ENCODE measurements at places on chromosomes 1 and 21.

GRCh38 chr1:82161700-82162141, 361.0 kb downstream of the ADGRL2 start:
- DNase-seq = no peak

- DNase-seq = no peak
Measured at GRCh38 chr1:204697893-204698292, 12.4 kb upstream of the LRRN2 start.

GRCh38 chr1:24341260-24341659, 22.1 kb downstream of the GRHL3 start:
- no peak for DNase-seq

DNA sequence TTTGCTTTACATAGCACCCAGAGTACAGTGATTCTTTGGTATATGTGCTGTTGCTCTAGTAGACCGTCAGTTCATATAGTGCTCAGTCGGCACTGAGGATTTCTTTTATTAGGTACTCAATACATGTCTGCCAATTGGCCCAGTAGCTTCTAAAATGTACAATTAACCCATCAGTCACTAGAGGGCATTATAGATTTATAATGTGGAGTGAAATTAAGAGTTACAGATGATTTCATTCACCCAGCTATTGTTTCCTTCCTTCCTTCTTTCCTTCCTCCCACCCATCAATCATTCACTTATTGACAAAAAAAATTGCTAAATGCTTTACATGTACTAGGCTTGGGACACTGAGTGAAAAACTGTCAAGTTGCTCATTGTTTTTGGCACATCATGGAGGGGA, 263.6 kb upstream of the USP24 start:
- DNase-seq = no peak

DNA sequence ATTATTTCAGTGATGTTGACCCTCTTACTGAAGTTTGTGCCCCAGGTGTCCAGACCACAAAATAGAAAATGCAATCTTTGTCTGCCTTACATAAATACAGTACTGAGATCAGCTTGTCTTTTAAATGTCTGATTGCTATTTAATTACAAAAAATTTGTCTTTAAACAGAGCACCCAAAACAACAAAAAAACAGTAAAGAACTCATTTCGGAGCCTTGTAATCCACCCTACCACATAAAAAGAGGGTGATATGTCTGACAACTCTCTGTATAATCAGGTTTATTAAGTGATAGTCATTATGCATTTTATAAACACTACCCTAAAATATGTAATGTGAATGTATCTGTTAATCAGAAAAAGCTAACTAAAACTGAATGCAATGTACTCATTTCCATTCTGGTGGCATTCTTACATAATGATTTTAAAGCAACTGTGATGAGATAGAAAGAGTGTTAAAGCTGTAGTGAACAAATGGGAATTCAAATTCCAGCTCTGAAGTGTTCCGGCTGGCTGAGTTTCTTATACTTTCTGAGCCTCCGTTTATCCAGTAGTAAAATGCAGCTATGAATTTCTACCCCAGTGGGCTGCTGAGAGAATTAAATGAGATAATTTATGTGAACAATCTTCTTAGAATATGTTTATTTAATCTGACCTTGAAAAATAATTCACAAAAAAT, 486.6 kb downstream of the USP25 start:
- no peak for DNase-seq

DNA sequence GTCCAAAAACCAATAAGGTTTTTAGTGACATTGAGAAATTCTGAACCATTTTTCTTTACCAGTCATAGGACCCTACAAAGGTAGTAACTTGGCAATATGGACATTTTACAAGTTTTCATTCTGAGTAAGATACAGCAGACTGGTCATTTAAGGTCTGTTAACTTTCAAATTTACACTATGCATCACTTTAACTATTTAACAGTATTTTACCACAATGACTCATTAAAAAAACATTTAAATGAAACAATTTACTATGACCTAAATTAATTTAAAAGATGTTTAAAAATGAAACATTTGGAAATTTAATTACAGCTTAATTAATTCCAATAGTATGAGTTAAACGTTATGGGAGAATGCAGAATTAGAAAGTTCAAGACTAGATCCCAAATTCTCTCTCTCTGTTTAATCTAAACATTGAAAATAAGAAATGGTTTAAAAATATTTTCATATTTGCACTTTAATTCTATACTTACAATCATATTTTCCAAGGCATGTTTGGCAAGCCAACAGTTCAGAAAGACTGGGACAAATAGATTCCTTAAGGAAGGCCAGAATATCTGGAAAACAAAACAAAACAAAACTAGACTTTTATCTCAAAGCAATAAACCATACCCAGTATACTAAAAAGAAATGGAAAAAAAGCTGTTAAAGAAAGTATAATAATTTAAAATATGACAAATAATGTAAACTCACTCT, 140.9 kb downstream of the KCNT2 start:
- no peak for DNase-seq

- DNase-seq = no peak
Measured at GRCh38 chr1:109167001-109167506, 46.7 kb upstream of the SARS1 start.

DNA sequence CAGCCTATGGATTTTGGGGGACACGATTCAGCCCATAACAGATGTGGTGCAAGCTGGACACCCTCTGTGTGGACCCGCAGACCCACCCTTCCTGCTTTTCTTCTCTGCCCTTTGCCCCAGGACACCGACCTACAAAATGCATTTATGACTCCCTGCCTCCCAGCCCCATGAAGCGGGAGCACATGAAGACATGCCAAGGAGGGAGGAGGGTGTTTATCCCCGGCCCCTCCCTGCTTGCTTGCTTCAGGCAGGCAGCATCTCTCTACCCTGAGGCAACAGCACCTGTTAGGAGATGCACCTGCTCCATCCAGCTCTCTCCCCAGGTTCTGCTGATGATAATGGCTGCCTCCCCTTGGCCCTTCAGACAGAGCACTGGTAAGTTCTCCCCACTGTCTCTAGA, 187.5 kb downstream of the PSMG1 start:
- DNase-seq = no peak

- no peak for DNase-seq
Measured at GRCh38 chr1:24191860-24192259, 4.8 kb upstream of the IFNLR1 start.

GRCh38 chr1:10438677-10439163, 8.5 kb downstream of the CENPS start:
- no peak for DNase-seq

DNA sequence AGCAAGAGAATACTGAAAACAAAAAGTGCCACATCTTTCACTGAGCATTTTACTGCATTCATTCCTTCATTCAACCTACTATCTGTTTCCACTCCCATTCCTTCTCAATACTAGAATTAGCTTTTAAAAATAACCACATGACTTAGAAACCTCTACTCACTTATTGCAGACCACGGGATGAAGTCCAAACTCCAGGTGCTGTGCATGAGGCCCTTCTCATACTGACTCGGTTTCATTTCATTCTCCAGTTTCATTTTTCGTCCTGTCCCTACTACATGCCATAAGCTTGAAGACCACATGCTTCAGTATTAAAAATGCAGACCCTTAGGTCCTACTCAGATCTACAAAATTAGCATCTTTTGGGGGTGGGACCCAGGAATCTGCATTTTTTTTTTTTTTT, 2.3 kb upstream of the BACH1 start:
- DNase-seq = no peak

GRCh38 chr21:42757826-42758655, 104.6 kb downstream of the PDE9A start:
- DNase-seq = no peak

- no peak for DNase-seq
Measured at GRCh38 chr1:115807723-115808122, 33.2 kb downstream of the NHLH2 start.

DNA sequence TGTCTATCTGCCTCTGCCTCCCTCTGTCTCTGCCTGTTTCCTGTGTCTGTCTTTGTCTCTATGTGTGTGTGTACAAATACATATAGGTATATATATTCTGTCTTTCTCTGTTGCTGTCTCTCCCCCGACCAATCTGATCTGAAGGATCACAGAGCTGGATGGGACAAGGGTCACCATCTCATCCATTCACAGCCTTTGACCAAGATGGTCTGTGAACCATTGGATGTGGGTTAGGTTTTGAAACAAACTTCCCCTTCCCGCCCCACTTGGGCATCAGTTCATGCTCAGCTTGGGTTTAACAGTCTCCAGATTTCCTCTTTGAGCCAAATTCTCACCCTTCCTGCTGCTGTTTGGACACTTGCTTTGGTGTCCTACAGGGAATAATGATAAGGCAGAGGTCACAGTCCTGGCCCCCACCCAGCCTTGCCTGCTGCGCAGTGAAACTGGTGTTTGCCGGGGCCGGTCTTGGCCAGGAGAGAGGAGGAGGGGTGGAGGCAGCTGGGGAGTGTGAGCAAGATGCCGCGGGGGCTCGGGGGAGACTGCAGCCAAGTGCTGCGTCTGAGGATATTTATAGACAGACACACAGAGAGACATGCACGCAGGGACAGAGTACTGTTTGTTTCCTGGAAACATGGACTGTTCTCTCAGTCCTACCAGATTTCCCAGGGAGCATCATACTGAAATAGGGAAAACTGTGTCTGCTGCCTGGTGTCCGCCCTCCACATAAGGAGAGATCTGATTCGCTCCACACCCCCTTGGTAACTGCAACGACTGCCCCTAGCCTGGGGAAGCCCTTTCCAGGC, 27.0 kb upstream of the BTG2 start:
- no peak for DNase-seq

GRCh38 chr1:18175051-18175450, 67.5 kb downstream of the IGSF21 start:
- no peak for DNase-seq

DNA sequence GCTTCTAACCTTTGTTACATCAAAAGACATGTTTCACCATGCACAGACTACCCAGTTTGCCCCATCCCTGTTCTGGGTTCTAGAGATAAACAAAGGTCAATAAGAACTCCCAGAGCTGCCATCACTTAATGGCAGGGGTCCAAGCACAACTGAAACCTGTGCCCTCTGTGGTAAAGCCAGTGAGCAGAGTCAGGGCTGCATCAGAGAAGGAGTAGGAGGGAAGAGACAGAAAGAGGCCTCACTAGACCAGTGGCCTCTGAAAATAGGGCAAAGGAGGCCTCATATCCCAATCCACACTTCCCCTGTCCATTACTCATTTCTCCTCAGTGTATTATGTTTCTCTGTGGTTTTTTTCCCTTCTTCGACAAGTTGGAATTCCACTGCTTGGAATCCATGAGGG, 10.2 kb downstream of the ATP1A2 start:
- DNase-seq = no peak

- DNase-seq = no peak
Measured at GRCh38 chr1:11466416-11466815, 12.5 kb upstream of the DISP3 start.

- DNase-seq = no peak
Measured at GRCh38 chr1:58497499-58497898, 49.0 kb downstream of the OMA1 start.

DNA sequence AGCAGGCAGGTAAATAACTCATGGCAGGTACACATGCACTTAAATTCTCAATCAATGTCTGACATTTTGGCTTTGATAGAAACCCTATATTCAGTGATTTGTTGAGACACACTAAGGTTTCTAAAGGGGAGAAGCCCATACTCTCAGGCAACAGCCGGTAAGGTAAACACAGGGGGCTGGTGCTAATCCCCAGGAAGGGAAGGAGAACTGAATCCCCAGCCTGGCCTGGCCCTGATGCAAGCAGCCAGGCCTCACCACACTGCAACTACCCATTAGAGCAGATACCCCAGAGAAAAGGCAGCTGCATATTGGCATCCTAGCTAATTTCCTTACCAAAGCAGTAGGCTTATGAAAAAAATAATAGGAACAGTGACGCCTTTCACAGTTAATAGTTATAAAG, 116.5 kb upstream of the LRRC7 start:
- no peak for DNase-seq

DNA sequence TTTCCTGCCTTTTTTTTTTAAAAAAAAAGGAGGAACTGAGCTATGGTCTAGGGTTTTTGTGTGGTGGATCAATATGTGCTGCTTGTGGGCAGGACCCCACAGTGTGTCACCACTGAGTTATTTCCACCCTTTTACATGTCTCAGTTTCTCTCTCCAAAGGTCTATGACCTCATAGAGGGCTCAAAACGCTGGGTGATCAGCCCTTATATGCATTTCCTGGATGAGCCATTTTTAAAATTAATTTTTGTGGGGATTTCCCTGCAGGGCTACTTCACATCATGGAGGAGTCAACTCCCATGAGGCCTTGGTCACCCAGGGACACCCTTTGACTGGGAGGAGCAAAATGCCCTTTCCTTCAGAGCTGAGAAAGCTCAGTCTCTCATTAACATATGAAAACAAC, 20.7 kb upstream of the HAO2 start:
- DNase-seq = no peak

GRCh38 chr1:213122514-213122929, 71.5 kb downstream of the RPS6KC1 start:
- DNase-seq = no peak

Measured in T-helper 22 cell (primary cell).